Skeletal muscle cell (primary cell): ENCODE measurements at places on chromosomes 1 and 21.

DNA sequence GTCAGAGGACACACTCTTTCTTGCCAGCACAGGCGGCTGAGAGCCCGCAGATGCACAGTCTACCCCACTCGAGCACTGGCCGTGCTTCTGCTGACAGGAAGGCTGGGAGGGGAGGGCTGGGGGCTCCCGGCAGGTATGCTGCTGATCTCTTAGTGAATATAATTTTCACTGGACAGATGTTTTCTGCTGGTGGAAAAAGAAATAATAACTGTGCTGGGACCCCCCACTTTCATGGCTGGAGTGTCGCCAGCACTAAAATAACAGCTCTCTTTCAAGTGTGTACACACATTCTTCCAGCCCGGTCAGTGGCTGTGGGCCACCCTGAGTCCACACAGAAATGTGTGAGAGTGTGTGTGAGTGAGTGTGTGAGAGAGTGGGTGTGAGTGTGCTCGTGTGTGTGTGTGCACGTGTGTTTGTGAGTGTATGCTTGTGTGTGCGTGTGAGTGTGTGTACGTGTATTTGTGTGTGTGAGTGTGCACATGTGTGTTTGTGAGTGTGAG lies 167.7 kb upstream of the USP24 start:
- no peak for DNase-seq

DNA sequence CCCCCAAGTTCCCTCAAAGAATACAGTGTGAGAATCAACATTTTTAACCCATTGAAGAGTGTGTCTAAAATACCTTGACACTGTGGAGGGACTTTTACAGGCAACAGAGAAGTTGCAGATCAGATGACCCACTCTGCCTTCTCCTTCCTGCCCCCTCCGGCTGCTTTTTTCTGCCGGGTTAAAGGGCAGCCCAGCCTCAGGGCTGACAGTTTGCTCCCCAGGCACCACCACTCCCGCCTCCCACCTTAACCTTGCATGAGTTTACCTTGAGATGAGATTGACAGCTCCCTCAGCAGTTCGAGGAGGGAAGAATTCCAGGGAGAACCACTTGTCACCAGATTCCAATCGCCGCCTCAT lies 3.2 kb downstream of the MTHFR start:
- DNase-seq: no peak

DNA sequence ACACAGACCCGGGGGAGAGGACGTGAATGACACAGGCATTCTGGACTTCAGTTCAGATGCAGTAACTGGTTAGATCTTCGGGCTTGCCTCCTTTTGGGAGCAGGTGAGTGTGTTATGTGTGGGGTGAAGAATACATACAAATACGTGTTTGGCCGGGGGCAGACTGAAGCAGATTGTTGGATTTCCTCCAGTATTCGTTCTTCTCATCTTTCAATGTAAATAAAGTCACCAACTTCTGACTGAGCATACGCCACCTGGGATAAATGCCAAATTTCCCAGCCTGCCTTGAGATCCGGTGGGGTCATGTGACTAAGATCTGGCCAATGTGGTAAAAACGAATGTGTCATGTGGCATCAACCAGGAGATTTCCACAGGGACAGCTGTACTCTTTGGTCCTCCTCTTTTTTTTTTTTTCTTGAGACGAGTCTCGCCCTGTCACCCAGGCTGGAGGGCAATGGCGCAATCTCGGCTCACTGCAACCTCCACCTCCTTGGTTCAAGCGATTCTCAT lies 189.8 kb downstream of the RGS7 start:
- DNase-seq: no peak

DNA sequence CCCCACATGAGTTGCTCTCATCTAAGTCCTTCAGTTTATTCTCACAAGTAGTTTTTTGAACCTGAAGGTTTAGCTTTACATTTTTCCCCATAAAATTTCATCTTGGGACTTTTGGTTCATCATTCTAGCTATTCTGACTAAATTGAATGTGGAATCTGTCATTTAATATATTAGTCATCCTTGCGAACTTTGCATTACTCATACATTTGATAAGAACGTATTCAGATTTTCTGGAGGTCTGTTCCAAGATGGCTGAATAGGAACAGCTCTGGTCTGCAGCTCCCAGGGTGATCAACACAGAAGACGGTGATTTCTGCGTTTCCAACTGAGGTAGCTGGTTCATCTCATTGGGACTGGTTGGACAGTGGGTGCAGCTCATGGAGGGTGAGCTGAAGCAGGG lies 59.8 kb upstream of the CSF1 start:
- no peak for DNase-seq

GRCh38 chr1:11337580-11338073 lies 64.6 kb downstream of the UBIAD1 start:
- no peak for DNase-seq

DNA sequence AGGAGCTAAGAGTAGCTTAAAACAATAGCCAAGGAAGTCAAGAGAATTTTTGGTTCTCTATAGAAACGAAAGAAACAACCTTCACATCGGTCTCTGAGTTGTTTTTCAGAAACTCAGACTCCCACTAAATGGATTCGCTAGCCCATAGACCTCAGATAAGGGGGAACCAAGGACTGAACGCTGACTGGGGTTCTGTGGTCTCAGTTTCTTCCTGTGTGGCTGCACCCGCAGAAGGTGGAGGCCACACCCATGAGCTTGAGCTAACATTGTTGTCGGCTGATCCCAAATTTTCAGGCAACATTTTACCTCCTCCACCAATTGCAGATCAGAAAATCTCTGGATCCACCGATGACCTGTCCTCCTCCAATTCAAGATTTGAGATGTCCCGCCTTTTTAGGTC lies 456.1 kb downstream of the AJAP1 start:
- no peak for DNase-seq

GRCh38 chr1:168097921-168098528 lies 38.7 kb downstream of the GPR161 start:
- DNase-seq: no peak

DNA sequence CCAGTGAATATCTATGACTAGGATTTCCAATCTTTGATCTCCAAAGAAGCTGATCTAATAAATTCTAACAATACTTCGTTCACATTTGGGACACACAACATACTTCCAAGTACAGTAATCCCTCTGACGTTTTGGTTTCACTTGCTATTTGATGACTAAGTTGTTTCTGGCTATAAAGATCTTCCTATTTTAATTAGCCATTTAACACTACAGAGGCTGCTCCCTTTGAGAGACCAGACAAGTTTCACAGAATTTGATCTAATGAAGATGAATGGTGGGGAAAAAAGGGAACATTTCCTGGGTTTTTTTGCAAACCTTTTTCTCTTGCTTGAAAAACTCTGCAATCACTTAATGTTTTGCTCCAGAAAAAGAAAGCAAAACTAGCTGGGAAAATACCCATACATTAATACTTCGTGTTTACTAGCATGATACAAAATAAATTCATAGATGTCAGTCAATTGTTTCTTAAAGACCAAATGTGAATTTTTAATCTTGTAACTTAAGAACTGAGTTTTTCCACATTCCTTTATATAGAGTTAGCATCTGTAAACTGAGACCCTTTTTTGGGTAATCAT lies 28.0 kb upstream of the GLIS1 start:
- DNase-seq: peak; percentile 12

DNA sequence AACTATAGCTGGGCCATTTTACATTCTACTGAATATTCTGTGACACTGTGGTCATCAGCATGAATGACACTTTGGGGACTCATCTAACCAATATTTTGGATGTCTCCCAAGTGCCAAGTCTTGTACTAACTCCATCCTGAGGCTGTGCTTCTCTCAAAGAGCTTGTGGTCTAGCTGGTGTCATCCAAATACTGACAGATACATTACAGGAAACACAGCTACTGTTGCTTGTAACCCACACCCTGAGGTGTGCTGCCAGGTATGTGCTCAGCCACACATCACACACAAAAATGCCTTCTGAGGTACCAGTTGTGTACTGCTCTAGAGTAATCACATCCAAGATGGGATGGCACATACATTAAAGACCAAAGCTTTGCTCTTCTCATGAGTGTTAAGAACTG lies 81.6 kb downstream of the ST6GALNAC5 start:
- DNase-seq: no peak

GRCh38 chr1:8022395-8023286 lies 3.5 kb downstream of the ERRFI1 start:
- no peak for DNase-seq

GRCh38 chr1:9849691-9850441 lies 26.1 kb upstream of the CLSTN1 start:
- no peak for DNase-seq

DNA sequence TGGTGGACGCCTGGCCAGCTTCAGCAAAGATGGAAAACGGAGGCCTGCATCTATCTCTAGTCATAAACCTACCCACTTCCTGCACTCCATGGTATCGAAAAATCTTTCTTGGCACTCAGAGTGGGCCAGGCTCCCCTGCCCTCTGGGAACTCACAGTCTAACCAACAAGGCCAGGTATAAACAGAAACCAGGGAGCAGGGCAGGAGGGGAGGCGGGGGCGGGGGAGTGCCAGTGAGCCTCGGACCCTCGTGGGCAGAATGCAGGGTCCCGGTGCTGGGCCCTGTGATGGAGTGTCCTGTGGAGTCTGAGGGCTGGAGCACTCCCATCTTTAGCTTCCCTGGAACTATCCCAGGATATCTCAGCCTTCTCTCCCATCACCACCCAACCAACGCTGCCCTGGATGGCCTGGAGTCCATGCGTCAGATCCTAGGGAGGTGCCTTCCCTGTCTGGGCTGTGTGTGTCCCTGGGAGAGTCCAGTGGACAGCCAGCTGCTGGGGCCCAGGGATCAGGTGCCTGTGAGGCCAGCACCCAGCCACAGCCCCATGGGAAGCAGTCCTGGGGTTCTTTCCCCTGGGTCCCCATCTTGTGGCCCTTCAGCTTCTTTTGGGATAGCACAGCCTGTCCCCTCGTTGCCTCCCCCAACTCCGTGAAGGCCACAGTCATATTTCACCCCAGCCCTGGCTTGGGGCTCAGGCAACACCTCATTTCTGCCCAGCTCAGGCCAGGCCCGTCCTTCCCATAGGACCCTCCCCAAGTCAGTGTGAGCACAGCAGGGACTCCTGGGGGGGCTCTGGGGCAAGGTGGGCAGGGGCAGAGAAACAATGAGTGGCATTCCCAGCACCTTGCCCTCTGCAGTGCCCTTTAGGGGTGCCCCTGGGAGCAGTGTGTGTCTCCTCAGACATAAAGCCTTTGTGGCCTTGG lies 1.1 kb upstream of the EPS8L3 start:
- DNase-seq: no peak

DNA sequence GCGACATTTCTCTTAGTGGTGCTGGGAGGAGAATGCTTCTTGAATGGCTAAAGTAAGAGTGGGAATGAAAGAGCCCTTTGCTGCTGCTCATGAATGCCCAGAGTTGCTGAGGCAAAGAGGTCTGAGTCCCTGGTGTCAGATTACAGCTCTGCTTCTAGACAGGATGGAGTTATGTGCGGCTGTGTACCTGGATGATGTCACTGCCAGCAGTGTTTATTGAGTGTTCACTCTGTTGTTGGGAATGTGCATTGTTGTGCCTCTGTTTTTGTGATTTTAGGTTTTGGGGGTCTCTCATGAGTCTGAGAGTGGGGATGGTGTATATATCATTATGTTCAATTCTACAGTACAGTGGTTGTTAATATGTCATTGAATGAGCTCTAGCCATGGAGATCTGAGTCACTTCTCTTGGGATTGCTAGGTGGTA lies 2.7 kb downstream of the CDC14A start:
- DNase-seq: no peak

GRCh38 chr1:9233241-9233941 lies 1.2 kb upstream of the H6PD start:
- DNase-seq: peak; percentile 93
